Prostate gland (tissue), 2 donors: ENCODE measurements at places on chromosomes 3 and 15.

DNA sequence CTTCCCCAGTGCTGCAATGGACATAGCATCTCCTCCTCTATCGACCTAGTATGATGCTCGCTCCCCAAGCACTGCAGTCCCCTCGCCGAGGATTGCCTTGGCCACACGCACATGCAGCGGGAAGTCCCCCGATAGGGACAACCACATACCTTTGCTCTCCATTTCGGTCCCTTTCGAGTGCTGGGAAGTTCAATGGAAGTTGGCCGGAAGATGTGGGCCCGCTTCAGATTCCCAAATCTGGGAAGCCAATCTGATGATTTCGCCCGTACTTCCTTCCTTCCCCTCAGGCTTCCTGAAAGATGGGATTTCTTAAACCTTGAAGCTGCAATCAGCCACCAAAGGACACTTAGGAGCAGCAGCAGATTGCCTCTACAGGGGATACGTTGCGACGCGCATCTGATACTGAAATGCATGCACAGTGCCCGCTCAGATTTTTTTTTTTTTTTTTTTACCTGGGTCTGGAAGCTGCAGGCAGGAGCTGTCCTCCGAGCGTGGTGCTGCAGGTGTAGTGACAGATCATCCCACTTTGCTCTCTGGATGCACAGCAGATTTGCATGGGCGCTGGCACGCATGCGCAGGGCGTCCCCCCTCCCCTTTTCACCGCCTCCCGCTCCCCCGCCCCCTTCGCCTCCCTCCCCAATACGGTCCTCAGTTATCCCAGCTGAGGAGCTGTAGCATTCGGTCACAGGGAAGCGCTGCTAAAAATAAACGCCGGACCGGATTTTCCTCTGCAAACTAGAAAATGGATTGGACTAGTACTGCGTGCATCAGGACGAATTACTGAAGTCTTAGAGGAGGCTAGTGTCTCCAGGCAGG is at the start of gene FGF12:
Gene FGF12 (minus strand): TSS at position 510 of the 816 bp plus-strand sequence.
- peak; percentile 12 for DNase-seq

DNA sequence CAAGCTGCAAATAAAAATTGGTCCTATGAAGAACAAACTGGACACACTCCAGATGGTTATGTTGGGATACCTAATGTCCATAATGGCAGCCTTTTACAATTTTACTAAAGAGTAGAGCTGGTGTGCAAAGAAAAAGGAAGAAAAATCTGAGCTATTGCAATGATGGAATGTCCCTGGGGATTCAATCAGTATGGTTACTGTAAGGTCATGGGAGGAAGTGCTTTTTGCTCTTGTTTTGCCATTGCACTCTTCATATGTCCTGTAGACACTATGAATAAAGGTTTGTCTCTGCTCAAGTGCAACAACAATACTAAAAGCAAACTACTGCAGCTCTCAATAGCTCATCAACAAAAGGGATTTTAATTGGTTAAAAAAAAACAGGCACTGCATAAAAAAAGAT is 5.4 kb downstream of the PFN2 start:
- no peak for DNase-seq

- DNase-seq: no peak
Observed at GRCh38 chr15:49664716-49665115, 43.9 kb downstream of the DTWD1 start.

GRCh38 chr15:80183886-80184285 is 31.1 kb downstream of the FAH start:
- no peak for DNase-seq

- no peak for DNase-seq
Observed at GRCh38 chr15:71666763-71667620, 143.4 kb upstream of the NR2E3 start.

DNA sequence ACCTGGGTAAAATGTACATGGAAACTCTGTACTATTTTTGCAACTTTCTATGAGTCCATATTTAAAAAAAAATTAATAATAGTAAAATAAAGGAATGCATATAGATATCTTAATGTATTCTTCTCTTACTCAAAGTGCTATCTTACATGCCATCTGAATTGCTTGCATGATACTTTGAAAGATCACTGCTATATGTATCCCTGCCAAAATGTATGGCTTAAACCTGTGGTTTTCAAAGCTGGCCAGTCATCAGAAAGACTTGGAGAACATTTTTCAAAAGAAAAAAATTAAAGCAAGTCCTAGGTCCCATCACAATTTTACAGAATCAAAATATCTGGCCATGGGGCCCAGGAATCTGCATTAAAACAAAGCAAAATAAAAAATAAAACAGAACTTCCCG is 262.1 kb downstream of the LPP start:
- no peak for DNase-seq

- DNase-seq: no peak
Observed at GRCh38 chr15:96687388-96688107, 357.0 kb downstream of the NR2F2 start.

DNA sequence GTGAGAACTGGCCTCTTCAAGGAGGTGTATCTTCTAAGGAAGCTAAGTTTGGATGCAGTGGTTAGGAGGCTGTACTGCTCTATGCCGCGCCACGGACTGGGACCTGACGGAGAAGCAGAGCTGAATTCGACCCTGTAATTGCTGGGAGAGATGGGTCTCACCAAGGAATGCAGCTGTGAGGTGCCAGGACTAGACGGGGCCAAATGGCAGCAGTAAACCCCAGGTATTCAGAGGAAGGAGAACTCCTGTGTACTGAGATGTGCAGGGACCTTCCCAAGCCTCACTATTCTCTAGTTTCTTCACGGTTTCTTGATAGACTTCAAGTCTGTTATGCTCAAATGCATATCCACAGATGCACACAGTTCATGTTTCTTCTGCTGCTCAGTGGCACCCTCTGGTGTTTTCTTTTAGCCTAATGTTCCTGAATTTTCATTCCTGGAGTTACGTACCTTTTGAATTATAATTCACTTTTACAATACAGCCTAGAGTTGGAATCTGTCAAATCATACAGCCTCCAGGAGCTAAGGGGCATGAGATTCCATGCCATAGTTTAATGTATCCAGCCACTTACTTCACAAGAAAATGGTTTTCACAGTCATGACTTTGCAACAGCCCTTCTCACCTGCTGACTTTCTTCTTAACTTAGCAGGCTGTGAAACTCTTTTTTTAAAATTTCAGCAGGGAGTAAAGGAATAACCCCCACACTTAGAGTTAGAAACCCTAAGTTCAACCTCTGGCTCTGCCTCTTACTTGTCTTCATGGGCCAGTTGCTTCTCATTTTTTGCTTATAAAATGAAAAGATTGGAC is 61.8 kb downstream of the GLDN start:
- DNase-seq: no peak

- DNase-seq: no peak
Observed at GRCh38 chr3:136676009-136676408, 76.2 kb downstream of the STAG1 start.

DNA sequence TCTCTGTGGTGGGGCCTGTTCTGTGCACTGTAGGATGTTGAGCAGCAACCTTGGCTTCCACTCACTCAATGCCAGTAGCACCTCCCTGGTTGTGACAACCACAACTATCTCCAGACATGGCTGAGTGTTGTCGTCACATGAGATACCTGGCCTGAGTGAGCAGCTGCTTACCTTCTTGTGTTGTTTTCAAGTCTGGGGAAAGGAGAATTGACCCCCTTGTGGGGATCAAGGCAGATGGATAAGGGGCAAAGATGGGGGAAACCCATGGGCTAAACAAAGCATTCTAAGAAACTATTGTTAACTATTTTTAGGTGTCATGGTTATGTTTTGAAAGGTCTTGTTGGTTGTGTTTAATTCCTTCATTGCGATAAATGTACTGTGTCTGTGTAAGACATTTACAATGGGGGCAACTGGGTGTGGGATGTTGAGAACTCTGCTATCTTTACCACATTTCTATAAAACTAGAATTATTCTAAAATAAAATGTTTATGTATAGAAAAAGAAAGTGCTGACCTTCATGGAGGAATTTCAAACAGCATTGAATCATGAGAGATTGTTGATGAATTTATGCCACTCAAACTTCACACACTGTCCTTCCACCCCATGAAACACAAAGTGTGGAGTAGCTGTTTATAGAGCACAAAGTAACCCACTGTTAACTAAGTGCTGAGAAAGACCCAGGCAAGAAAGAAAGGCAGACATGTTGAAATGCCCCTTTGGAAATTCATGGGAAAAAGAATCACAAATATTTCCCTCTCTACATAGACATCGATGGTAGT is 48.4 kb upstream of the SPTSSB start:
- DNase-seq: no peak

DNA sequence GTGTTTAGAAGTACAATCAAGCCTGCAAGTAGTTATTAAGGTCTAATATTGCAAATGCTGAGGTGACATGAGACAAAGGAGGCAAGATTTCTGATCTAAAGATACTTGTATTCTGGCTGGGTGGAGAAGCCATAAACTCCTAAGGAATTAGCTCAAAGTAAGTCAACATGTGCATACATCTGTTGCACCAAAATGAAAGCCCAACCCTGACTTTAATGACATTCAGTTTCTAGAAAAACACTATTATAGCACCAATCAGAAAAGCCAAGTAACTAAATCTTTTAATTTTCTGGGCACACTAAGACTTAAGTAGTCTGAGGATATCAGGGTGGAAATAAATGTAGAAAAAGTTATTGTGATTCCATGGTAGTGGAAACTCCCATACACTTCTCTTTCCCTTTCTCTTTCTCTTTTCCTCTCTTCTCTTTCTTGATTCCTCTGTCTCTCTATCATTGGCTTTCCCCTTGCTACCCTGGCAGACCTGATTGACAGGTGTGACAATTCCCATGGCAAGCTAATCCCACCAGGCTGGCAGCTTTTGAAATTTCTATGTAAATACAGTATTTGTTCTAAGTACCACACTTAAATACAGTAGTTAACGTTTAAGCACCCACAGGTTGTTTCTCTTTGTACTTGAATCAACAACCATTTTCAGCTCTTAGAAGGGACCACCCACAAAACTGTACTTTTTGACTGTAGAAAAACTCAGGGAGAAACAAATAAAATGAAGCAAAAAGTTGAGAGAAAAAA is 528.4 kb upstream of the SEMA6D start:
- DNase-seq: no peak

DNA sequence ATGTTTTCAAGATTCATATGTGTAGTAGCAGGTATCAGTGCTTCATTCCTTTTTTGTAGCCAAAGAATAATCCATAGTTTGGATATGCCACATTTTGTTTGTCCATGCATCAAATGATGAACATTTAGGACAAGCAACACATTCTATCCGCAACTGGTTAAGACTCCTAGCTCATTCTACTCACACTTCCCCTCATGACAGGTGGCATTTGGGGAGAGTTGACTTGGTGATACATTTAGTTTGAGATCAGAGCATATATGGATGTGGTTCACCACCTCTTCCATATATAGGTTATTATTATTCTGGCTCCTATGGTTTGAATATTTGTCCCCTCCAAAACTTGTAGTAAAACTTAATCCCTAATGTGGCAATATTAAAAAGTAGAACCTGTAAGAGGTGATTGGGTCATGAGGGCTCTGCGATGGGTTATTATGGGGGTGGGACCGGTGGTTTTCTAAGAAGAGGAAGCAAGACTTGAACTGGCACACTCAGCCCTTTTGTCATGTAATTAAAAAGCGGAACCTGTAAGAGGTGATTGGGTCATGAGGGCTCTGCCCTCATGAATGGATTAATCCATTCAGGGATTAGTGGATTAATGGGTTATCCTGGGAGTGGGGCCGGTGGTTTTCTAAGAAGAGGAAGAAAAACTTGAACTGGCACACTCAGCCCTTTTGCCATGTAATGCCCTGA is 75.3 kb upstream of the HRH1 start:
- no peak for DNase-seq

DNA sequence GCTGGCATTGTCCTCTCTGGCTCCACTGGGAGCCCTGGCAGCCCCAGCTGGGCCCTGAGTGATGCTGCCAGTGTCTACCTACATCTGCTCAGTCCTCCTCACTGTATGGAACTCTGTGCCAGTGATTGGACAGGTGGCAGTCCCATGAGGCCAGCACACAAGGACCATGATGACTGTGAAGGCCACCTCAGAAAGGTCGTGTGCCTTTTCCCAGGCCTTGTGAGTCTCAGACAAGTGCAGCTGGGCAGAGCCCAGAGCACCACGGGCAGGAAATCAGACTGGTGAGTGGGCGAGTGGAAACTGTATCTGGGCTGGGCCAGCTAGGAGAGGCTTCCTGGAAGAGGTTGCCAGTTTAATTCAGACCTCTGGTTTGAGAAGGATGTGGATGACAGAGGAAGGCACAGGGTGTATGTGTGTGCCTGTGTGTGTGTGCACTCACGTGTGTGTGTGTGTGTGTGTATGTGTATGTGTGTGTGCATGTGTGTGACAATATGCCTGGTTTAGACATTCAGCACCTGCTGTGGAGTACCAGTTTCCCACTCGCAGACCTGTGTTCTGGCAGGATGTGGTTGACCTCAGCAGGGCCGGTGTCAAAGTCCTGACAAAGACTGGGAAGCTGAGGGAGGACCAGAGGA is 7.0 kb downstream of the MAPKAPK3 start:
- DNase-seq: no peak

DNA sequence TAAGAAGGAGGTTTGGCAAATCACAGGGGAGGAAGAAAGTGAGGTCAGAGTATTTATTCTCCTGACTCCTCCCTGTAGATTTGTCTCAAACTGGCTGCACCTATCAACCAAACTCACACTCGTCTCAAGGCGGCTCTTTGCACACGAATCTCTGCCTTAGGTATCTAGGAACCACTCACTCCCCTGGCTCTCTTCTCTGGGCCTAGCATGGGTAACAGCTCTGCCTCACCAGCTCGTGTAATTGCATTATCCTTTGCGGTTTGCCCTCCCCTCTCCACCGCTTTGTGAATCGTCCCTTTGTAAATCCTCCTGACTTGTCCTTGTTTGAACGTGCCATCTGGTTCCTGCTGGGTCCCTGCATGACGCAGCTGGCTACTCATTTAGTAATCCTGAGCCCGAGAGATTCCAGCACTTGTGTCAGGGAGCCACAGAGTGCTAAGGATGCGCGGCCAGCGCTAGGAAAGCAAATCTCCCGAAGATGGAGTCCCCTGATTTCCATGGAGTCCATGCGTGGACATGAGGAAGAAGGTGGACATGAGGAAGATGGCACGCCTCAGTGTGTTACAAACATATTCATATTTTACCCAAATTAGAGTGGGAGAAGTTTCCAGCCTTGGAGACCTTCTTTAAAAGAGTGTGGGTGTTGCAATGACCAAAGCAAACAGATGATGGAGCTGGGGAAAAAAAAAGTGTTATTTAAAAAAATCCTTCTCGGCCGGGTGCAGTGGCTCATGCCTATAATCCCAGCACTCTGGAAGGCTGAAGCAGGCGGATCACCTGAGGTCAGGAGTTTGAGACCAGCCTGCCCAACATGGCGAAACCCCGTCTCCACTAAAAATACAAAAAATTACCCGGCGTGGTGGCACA is 26.7 kb downstream of the NRROS start:
- DNase-seq: no peak

- no peak for DNase-seq
Observed at GRCh38 chr3:10513306-10513705, 7.9 kb upstream of the ATP2B2 start.

GRCh38 chr3:147397875-147398812 is 8.2 kb downstream of the ZIC4 start:
- no peak for DNase-seq
